T follicular helper cell (primary cell): ENCODE measurements at places on chromosomes 3 and 15.

- no peak for DNase-seq
Observed at GRCh38 chr3:8200996-8201395, 300.6 kb upstream of the LMCD1 start.

DNA sequence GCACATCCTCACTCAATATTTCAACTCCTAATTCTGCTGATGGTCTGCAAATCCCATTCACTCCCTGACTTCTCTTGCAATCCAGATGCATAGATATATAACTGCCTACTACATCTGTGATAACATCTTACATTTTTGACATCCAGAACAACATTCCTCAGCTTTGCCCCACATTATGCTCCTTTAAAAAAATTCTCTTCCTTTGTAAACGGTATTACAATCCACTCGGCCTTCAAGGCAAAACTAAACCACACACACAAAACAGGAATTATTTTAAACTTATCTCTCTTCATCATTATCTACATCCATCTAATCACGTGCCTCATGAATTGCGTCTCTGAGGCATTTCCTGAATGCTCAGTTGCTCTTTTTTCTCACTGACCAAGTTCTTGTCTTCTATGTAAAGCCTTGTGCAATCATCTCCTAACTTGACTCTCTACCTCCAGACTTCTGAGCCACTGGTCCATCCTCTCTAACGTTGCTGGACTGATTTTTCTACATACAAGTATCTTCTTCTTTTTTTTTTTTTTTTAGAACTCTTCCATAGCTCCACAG, 117.0 kb downstream of the SATB1 start:
- DNase-seq: no peak

- DNase-seq: no peak
Observed at GRCh38 chr3:197368330-197368729, 69.9 kb upstream of the DLG1 start.

DNA sequence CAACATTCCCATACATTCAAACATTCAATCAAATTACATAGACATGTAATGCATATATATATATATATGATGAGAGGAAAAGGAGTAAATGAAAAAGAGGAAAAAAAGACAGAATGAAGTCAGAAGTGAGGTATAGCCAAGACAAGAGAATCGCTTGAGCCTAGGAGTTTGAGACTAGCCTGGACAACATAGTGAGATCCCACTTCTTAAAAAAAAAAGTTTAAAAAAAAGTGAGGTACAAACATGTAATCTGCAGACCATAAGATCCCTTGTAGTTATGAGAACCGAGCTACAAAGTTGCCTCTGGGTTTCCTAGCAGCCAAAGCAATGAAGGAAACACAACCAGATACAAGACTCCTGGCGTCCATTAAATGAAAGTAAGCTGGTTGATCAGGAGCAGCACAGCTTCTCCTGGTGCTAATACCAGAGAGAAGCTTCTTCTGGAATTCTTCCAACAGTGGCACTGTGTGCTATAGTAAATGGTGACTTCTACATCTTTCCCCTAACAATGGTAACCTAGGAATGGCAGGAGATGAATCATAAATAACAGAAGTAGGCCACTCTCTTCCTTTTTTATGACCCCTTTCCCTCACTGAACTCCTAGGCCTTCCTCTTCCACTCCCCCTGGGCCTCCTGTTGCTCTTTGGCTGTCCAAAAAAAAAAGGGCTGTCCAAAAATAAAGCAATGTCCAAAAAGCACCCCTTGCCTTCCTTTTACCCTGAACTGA, 3.5 kb downstream of the KCNMB3 start:
- no peak for DNase-seq

DNA sequence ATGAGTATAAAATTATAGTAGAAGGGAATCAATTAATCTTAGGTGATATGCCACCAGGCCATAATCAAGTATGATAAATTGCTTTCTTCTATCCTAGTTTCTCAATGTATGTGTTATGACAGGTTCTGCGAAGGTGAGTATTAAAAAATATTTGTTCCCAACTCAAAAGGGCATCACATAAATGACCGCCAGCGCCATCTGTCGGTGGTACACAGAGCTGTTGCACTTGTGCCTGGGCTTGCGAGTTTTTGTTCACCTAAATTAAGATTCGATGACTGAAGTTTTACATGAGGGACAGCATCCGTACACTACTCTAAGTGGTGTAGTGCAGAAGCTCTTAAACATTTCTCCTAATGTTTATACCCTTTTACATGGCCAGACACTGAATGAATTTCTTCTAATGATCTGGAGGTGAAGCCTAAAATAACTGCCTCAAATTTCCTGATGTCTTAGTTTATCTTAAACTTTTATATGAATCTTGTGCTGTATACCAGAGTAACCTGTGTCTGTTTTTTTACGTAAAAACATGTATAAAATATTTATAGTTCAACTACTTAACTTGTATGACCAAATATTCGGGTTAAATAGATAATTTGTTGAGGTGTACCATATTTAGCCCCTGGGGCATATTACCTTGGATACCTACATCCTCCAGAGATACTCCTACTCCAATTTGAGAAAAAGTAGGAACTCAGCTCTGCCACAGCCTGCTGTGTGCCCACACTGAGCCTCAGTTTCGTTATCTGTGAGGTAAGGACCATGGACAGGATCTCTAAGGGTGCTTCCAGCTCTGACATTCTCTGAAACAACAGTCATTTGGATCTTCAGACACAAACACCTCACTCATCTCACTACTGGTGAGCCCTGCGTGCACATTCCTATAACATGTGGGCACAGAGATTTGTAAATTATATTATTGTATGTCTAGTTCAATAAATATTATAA, 365.6 kb downstream of the MAGI1 start:
- no peak for DNase-seq

DNA sequence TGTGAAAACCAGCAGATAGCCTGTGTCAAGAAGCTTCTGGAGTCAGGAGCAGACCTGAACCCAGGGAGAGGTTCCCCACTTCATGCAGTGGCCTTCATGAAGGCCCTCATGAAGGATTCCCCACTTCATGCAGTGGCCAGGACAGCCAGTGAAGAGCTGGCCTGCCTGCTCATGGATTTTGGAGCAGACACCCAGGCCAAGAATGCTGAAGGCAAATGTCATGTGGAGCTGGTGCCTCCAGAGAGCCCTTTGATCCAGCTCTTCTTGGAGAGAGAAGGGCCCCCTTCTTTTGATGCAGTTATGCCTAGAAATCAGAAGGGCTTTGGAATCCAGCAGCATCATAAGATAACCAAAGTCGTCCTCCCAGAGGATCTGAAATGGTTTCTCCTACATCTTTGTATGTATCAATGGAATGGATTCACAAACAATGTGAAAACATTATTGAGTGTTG, 103.9 kb upstream of the CHD2 start:
- DNase-seq: no peak

GRCh38 chr3:172815857-172816256, 65.3 kb downstream of the ECT2 start:
- DNase-seq: no peak

DNA sequence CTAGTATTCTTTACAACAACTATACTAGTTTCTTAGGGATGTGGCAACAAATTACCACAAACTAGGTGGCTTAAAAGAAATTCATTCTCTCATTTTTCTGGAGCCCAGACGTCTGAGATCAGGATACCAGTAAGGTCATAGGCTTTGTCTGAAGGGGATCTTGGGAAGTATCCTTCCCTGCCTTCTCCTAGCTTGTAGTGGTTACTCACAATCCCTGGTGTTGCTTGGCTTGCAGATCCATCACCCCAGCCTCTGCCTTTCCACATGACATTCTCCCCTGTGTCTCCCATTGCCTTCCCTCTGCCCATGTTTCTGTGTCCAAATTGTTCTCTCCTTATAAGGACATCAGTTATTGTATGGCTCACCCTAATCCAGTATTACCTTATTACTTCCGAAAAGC, 24.3 kb upstream of the CLDN1 start:
- no peak for DNase-seq
